ENCODE measurements at places on chromosomes 13 and 19.

- DNase-seq = peak; percentile 31
These were observed 13.1 kb downstream of the TNFSF9 start for GRCh38 chr19:6543866-6544347.

DNA sequence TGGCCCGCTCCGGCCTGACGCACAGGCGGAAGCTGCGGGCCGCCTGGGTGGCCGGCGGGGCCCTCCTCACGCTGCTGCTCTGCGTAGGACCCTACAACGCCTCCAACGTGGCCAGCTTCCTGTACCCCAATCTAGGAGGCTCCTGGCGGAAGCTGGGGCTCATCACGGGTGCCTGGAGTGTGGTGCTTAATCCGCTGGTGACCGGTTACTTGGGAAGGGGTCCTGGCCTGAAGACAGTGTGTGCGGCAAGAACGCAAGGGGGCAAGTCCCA lies 4.4 kb downstream of the FFAR1 start:
- no peak for DNase-seq

- no peak for DNase-seq
These were observed 3.5 kb downstream of the HS6ST3 start for GRCh38 chr13:96093296-96094006.

DNA sequence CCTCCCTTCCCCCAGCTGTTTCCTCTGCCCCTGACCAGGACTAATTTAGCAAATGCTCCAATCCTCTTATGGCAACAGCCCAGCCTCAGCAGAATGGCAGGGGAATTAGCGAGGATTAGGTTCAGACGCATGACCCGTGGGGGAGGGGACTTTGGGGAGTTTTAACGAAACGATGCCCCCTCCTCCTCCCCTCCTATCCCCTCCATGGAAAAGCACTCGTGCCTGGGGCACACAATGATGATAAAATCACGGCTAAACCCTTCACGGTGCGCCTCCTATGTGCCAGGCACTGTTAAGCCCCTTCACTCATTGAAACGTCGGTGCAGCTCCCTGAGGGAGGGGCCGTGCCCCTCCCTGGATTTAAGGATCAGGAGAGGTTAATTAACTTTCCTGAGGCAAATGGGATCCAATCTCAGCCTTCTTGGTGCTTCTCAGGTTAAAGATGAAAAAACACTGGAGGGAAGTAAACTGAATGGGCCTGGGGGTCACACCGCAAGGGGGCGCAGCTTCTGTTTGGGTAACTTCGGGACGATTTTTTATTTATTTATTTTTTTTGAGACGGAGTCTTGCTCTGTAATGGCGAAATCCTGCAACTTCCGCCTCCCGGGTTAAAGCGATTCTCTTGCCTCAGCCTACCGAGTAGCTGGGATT lies 10.1 kb upstream of the TPRX2 start:
- no peak for DNase-seq

DNA sequence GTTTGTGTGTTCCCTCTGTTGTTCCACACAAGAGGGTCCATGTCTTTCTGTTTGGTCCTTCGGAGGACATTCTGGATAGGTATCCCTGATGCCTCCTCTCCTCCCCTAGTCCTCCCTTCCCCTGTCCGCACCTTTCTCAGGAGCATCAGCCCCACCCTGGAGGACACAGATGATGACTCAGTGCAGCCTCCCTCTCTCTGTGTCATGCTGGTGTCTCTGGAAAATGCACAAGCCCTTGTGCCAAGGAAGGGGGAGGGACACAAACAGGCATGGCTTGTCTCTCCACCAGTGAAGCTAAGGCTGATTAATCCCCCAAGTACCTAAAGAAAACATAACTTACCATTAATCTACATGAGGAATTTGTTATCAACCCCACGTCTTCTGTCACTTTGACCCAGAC lies 16.2 kb upstream of the TNFRSF19 start:
- no peak for DNase-seq

- peak; percentile 62 for DNase-seq
These were observed 25.6 kb downstream of the EPS15L1 start for GRCh38 chr19:16446108-16446723.

GRCh38 chr19:7600721-7601120 lies 5.1 kb downstream of the CAMSAP3 start:
- DNase-seq = no peak

- DNase-seq = no peak
These were observed 5.8 kb downstream of the DOCK9 start for GRCh38 chr13:98972059-98972458.

- no peak for DNase-seq
These were observed 89.5 kb upstream of the SPATA13 start for GRCh38 chr13:24071016-24071415.

- no peak for DNase-seq
These were observed 209.9 kb downstream of the TUBA3C start for GRCh38 chr13:18971576-18972219.

DNA sequence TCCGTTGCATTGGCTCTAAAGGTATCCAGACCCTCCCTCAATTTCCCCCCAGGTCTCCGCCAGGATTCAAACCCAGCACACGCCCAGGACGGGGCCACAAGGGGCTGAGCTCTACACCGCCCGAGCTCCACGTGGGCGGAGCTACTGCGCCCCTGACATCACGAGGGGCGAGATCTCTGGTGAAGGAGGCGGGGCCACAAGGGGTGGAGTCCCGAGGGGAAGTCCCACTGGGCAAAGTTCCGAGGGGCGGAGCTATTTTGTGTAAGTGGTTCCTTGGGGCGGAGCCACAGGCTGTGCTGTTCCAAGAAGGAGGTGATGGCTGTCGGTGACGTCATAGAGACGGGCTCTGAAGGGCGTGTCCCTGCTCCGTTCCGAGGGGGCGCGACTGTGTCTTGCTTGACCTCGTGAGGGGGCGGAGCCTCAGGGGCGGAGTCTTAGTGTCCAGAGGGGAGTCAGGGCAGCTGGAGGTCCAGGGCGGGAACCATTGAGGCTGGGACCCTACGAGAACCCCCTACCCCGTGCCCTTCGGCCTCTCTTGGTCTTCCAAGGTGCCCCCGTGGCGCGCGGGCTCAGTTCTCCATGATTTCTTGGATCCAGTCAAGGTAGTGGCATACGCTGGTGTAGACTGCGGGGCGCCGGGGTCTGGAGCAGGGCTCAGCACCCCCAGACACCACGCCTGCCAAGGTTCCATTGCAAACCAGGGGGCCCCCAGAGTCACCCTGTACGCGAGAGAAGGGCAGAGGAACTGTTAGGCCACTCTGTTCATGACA lies 1.3 kb upstream of the KLK8 start:
- DNase-seq = no peak

DNA sequence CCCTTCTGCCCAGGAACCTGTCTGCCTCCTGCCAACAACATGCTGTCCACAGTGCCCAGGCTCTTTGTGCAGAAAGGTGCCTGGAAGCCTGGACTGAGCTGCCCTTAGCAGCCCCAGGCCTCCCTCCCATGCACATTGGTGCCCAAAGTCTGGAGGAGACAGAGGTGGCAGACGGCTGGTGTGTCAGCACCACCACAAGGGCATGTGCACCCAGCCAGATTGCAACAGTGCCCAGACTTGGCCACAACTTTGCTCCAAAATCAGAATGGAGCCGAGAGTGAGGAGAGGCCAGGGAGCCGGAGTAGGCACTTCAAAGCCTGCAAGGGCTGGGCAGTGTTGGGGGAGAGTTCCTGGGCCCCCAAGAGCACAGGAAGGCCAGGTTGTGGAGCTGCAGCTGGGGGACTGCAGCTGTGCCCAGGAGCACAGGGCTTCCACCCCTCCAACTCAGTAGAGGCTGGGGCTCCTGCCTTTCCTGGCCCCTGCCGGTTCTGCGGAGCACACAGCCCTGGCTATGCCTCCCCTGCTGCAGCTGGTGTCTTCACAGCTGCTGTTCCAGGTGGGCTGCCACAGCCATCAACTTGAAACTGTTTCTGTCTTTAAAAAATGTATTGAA lies 1255.8 kb downstream of the SLITRK5 start:
- DNase-seq = no peak

DNA sequence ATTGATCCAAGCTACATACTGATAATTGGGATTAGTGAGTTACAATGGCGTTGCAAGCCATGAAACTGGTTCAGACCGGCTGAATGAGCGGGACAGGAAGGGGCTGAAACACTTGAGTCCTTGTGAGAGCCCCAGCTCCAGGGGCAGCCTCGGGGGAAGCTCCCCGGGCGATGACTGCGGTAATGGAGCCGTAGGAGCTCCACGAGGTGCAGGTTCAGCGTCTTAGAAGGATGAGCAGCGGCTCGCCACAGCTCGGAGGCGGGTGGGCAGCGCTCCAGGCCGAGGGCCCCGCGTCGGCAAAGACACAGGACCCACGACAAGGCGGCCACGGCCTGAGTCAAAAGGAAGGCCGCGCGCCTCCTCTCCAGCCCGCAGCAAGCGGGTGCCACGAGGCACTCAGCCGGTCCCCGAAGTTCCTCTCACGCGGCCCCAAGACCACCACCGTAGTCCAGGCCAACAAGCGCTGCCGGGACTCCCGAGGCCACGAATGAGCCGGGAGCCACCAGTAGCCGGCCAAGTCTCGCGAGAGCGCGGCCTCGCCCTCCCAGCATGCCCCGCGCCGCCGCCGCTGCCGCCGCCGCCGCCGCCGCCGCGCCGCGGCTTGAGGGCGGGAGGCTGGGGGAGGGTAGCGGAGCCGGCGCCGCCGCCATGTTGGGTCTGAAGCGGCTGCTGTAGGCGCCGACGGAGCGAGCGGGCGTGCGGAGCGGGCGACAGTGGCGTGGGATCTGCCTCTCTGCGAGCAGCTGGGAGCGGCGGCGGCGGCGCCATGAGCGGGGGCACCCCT lies at the start of gene LSM14A:
TSS of gene LSM14A (plus strand) at position 628 of the 784 bp plus-strand sequence. CDS start at position 767, 139 bp downstream.
- peak; percentile 97 for DNase-seq
